ENCODE measurements at places on chromosomes 13 and 19.

DNA sequence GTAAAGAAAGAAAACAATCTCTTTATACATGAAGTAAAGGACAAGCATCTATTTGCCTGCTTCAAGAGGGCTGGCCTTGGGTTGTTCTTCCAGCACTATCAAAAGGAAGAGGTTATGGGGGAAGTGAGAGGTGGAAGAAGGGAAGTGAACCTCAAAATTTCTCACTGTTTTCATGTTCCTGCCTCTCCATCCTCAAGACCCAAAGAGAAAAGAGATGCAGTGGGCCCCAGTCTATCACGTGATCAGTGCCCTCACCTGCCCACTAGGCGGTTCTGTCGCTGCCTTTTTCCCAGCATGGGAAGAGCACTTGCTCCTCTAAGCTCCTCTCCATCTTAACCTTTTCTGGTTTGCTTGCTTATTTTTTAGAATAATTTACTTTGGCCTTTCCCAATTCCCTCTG, 6.2 kb upstream of the USP12 start:
- DNase-seq: no peak

DNA sequence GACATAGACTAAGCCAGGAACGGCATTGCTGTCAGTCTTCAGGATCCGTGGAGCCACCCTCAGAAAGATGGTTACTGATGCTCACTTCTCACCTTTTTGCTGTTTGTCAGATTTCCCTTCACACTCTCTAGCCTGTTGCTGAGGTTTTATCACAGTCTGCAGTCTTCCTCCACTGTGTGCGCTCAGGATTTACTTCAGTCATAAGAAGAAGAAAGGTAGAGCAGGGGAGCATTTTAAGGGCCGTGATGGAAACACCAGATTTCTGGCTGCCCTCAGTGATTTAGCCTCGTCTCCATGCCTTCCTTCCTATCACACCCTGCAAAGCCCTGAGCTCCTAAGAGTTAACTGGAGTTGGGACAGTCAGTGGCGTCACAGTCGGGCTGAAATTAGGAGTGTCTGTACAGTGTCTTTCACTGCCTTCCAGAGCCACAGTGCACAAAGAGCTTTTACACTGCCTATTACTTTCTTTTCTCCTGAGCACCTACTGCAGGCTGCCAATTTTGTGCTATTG, 60.0 kb upstream of the GPR183 start:
- DNase-seq: no peak

DNA sequence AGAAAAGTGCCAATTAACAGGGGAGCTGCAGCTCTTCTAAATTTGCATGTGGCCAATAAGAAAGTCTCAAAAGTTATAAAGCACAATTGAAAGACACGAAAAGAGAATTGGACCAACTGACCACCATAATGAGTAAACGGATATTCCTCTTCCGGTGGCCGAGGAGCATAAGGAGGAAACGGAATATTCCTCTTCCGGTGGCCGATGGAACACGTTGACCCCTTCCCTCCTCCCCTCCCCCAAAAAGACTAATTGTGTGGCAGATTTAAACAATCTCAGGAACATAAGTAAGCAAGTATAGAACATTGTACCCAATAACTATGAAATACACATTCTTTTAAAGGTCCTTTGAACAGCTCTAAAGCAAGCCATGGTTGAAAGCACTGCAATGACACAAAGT, 41.2 kb upstream of the TUBGCP3 start:
- DNase-seq: no peak

DNA sequence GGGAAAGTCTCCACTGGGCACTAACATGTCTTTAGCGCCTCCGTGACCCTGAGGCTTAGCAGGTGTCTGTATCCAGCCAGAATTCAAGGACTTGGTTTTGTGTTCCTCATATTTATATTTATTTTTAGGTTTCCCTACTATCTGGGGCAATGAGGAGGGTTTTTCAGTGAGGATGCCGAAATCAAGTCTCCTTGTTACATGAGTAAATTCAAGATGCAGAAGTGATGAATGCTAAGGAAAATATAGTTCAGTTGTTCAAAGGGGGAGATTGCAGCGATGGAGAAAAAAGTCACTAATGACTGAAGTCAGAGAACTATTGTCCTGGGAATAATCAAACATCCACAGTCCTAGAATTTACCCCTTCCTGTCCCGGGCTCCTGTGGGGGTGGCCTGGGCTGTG, 791 bp upstream of the ADGRE2 start:
- no peak for DNase-seq

- DNase-seq: no peak
Measured at GRCh38 chr13:42708391-42708790, 73.0 kb upstream of the FAM216B start.

- DNase-seq: no peak
Measured at GRCh38 chr13:94993616-94994015, 281.3 kb upstream of the SOX21 start.

DNA sequence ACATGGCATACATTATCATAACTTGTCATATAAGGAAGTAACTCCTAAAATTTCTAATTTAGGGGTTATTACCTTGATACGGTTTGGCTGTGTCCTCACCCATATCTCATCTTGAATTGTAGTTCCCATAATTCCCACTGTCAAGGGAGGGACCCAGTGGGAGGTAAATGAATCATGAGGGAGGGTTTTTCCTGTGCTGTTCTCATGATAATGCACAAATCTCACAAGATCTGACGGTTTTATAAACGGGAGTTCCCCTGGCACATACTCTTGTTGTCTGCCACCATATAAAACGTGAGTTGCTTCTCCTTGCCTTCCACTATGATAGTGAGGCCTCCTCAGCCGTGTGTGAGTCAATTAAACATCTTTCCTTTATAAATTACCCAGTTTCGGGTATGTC, 76.0 kb downstream of the ZDHHC20 start:
- DNase-seq: no peak

DNA sequence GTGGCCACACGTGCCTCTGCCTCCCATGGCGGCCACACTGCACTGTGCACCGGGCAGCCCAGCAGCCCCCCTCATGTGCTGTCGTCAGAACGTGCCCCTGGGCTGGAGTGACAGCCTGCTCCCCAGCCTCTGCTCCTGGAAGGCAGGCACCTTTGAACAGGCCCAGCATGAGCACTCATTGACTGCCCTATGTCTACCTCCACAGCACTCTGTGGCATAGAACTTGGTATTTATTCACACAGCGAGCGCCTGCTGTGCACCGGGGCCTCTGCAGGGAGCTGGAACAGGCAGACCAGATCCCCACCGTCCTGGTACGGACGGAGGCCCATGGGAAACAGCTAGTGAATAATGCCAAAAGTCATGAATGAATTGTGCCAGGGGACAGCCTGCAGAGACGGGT, 53.7 kb downstream of the DPF1 start:
- DNase-seq: no peak

- no peak for DNase-seq
Measured at GRCh38 chr19:3033595-3034405, 4.7 kb upstream of the TLE2 start.

DNA sequence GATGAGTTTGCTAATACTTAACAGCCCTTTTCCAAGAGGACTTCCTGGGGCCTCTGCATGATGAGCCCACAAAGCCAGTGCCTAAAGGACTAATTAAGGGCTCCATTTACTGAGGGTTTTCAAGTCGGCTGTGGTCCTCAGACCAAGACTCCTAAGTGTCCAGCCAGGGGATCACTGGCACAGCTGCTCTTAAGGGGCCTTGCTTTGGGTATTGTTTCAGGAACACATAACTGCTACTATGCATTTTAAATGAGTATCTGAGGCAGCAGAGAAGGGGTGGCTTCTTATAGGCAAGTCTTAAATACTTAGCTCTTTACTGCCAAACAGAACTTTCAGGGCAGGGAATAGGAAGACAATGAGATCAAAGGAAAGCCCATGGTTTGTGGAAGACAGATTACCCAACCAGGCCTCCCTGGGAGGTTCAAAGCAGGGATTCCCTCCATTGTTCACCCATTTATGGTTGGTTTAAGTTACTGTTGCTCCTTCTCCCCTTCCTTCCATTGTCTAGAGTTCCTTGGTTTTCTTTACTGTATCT, 61.9 kb downstream of the TNFRSF19 start:
- DNase-seq: no peak

- DNase-seq: no peak
Measured at GRCh38 chr13:38528986-38529385, 157.9 kb upstream of the FREM2 start.

GRCh38 chr19:30449078-30449590, 77.0 kb downstream of the ZNF536 start:
- DNase-seq: no peak

GRCh38 chr19:34734537-34735103, 577 bp downstream of the ZNF181 start:
- DNase-seq: no peak

DNA sequence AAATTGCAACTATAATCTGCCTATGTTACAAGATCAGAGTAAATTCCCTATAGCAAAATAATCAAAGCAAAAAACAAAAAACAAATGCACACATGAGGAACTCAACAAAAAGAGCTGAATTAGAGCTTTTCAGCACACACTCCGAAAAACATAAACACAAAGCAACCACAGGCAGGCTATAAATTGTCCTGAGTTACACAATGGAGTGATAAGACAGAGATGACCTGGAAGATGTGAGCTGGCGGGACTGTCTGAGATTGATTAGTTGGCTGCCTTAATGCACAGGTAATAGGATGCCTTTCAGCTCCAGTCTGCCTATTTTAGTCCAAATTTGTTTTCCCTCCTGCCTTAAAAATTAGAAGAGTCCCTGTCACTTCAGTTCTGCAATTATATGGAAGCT, 159.0 kb upstream of the FNDC3A start:
- DNase-seq: no peak

- DNase-seq: peak; percentile 52
Measured at GRCh38 chr13:35210261-35210660, 266.2 kb downstream of the MAB21L1 start.

DNA sequence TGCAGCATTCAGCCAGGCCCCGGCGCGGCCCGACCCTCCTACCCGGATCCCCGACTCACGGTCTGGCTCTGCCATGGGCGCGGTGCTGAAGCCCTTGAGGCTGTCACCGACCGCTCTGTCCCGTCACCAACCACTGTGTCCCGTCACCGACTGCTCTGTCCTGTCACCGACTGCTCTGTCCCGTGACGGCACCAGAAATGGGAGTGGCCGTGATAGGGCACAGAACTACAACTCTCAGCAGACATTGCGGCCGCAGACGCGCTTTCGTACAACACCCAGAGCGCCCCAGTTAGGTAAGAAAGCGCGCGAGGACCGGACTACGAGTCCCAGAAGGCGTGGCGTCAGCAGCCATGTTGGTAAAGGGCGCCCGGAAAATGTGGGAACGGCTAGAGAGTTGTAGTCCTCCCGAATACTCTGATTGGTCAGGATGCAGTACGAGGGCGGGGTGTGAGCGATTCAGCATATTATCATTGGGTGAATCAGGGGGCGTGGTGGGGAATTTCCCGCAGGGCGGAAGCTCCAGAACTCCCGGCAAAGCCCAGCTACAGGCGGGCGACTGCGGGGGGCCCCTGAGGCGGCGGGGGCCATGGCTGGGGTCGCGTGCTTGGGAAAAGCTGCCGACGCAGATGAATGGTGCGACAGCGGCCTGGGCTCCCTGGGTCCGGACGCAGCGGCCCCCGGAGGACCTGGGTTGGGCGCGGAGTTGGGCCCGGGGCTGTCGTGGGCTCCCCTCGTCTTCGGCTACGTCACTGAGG, at the start of the genes NFKBIB and SIRT2:
TSS of gene NFKBIB (plus strand) at position 523 of the 755 bp plus-strand sequence. CDS start at position 587, 64 bp downstream.
TSS of gene SIRT2 (minus strand) at position 172 of the 755 bp plus-strand sequence. CDS start at position 75, 97 bp downstream.
- DNase-seq: peak; percentile 100

GRCh38 chr19:10838377-10838776, 2.4 kb upstream of the TMED1 start:
- DNase-seq: no peak

- DNase-seq: no peak
Measured at GRCh38 chr13:25252225-25252624, 35.1 kb downstream of the MTMR6 start.

DNA sequence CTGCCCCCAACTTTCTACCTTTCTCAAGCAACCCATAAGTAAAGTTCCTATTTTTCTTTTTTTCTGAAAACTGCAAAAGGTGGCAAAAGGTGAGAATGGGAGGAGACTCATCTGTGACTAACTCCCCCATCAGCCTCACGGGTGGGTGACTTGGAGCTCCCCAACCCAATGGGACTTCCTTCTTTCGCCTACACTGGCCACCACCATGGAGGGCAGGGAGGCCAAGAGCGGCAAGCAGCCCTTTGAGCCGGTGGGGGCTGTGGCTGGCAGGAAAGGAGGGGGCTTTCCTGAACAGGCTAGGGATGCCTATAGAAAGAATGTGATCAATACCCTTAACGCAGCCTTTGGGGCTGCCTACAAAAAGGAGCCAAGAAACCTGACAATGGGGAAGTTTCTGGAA, 16.5 kb downstream of the IRS2 start:
- DNase-seq: no peak

DNA sequence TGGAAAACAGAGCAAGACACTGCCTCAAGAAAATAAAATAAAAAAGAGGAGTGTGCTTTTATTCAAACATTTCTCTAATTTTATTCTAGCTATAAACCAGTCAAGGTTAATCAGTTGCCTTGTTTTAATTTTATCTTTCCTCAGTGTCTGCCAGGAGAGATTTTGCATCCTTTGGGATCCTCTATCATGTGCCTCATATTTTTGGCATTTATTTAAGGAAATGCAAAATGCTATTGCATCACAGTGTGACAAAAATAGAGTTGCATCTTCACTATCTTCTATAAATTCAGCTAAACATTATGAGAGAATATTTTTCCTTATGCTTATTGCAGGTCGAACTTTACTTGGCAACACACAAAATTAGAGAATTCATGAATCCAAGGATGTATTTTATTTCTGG, 639.0 kb upstream of the KLF12 start:
- no peak for DNase-seq

- peak; percentile 66 for DNase-seq
Measured at GRCh38 chr13:36815062-36815461, 4.0 kb upstream of the RFXAP start.

DNA sequence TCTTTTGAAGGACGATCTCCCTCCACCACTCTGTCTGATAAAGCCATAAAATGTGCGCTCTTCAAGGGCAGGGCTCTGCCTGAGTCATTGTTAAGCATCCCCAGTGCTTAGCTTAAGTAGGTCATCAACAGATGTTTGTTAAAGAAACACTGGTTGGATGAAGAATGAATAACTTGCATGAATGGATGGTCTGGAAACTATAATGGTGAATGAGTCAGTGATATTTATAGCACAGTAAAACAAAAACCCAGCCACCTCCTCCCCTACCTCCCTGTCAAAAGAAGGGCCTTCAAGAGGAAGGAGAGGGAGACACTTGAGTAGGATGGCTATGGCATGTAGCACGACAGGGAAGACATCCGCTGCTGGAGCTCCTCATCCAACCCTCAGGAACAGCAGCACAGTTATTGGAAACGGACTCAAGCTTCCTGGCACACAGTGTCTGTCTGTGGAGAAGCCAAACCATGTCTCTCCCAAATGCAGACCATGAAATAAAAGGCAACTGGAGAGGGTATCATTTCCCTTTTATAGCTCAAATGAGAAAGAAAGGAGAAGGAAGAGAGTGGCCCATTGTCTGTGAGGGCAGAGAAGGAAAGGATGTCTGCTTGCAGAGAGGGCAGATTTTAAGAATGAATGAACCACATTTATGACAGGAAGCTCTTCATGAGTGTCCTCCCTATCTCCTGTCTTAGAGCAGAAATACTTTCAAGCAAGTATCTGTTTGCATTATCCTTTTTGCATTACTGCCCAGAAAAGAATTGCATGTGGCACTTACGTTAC, 183.5 kb upstream of the UBL3 start:
- DNase-seq: no peak
